ENCODE measurements at places on chromosomes 3 and 15.
A peak's percentile ranks its signal among the peaks of the same experiment; 100 is the strongest.

DNA sequence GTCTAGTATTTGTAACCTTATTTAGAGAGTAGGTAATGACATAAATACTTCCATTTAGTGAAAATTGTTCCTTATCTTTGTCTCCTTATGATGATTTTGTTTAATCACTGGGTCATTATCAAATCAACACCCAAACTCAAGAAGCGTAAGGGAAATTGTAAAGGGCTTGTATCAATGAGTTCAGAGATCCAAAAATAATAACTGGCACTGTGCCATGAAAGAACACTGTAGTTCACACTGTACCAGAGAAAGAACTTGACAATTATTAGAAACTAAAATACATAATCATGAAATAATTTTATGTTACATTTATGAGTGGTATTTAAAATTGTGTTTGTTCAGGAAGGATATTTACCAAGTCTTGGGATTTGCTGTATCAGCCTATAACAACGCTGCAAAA lies 895.4 kb downstream of the FHIT start:
- DNase-seq, result peak; percentile 8

DNA sequence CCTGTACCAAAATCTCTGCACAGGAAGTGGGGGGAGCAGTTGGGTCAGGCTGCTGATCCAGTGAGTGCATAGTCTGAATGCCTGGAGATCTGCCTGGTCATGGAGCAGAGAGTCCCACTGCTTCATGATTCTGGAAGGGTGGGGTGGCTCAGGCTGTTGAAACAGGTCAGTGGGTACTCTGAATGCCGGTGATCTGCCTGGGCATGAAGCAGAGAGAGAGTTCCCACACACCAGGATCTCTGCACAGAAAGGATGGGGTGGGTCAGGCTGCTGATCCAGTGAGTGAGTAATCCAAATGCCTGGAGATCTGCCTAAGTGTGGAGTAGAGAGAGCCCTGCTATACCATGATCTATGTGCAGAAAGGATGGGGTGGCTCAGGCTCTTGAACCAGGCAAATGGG lies 16.1 kb upstream of the GCSAM start:
- DNase-seq, result no peak

DNA sequence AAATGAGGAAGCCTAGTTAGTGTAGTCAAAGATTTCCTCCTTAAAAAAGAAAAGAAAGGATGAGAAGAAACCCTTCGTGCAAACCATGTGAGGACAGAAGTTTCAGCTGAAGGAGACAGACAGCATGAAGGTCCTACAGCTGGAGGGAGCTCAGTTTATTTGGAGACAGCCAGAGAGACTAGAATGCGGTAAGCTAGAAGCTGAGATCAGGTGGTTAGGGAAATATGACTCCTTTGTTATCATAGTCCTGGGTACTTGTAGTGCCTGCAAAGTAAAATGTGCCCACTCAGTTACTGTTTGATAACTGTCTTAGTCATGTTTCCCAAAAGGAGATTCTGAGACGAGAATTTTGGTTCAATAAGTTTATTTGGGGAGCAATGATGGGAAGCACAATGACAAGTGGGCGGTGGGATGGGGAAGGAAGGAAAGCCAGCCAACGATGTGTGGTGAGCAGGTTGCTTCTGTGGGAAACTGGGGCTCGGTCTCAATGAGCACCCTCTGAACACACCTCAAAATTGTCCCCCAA lies 178.8 kb upstream of the SNTN start:
- DNase-seq, result no peak

DNA sequence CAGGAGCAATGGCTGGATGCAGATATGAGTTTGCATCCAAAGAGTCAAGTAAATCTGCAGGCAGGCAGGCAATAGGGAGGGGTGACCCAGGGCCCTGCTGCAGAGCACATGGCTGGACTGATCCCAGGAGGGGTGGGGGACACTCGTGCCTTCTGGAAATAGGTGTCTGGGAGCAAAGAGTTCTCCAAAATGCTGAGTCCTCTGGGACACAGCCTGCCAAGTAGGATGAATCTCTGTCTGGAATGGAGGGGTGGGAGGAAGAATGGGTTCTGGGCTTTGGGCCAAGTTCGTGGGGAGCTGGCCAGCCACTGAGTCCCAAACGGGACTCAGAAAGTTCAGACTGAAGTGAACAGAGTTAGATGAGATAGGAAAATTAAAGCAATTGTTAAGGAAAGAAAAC lies 214.5 kb downstream of the MTHFS start:
- DNase-seq, result no peak
